ENCODE measurements at places on chromosomes 5 and 9.

DNA sequence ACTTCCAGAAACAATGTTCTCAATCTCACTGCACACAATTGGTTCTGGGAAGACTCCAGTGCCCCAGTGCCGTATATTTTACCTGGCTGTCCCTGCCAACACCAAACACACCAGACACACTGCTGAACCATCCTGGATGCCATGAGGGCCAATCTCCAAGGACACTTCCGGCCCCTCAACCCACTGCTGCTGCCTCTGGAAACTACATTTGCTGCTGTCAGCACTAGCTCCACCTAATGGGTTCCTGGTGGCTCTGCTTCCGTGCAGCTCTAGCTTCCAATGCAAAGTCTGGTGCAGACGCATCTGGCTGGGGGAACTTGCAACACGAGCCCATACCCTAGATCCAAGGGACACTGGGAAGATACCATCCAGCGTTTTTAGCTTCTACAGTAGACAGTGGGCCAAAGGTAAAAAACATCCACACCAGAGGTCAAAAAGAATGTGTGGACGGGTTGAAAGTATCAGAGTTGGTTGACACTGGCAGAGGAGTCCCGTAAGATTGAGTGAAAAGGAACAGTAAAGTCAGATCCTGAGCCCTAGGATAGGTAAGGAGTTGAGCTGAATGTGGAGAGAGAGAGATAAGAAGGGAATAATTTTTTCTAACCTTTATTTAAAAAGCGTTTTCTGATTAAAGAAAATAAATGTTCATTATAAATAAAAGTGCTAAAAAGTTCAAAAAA, 99.7 kb upstream of the KIF2A start:
- no peaks in the 10 kb centered on the region for H3K4me1 ChIP-seq
- no peaks in the 10 kb centered on the region for H3K36me3 ChIP-seq
- no peak overlapping the region for H3K27ac ChIP-seq
- no peak for DNase-seq
- no peak overlapping the region for H3K4me3 ChIP-seq

DNA sequence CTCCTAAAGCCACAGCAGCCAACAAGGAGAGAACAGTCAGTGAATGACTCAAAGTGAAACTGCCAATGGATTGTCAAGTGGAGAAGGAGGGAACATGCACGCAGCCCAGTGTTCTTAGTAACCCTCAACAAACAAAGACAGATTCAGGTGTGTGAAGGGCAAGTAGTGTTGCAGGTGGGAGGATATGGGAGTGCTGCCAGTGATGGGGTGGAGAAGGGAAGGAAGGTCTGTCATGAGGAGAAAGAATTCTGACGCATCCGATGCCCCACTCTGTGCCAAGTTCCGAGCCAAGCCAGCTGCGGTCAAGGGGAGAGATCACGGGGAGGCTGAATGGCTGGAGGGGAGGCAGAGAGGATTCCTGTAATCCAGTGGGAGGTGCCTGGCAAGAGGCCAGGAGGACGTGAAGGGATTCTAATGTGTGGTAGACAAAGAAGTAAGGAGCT, 56.5 kb downstream of the CAST start:
- H3K4me1 ChIP-seq = no peaks in the 10 kb centered on the region
- H3K27ac ChIP-seq = no peak overlapping the region
- H3K27me3 ChIP-seq = no peaks in the 10 kb centered on the region

DNA sequence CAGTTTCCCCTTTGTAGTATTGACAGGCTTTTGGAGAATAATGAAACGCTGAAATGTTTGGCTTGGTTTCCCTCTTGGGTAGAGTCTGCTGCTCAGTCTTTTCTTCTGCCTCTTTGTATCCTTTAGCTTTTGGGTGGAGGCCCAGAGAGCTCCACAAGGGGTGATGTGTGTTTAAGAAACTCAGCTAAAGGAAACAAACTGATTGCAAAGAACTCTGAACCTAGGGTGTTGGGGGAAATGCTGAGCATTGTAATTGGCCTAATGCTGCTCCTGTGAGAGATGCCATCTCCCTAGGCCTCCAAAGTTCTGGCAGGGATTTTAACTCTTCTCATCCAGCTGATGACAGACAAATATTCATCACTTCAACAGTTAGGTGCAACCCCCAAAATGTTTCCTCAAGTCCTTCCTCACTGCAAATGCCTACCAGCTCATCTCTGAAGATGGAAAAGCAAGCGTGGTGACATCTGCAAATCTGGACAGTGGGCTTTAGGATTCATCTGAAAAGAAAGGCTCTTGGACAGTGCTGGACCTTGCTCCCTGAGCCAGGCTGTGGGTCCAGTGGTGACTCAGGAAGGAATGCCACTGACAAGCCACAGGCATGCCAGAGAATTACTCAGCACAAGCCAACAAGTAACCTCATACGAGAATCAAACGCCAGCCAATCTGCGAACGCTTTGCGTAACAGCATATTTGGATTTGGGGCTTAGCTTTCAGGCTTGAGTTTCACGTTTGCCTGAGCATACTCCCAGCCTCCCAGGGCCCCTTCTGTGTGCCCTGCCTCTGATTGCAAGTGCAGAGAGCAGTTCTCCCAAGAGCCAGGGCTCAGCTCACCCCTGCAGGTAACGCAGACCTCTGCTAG, 30.5 kb upstream of the ZSWIM6 start:
- H3K4me3 ChIP-seq = no peak overlapping the region
- H3K36me3 ChIP-seq = no peaks in the 10 kb centered on the region
- H3K4me1 ChIP-seq = no peaks in the 10 kb centered on the region
- no peaks in the 10 kb centered on the region for H3K27me3 ChIP-seq
- peak overlapping the region; percentile 42 for H3K27ac ChIP-seq
- DNase-seq = no peak

GRCh38 chr9:95669253-95669652, 152.5 kb upstream of the PTCH1 start:
- no peaks in the 10 kb centered on the region for H3K4me1 ChIP-seq
- peaks cover 18% of the 10 kb centered on the region for H3K27me3 ChIP-seq
- no peak for DNase-seq
- no peak overlapping the region for H3K4me3 ChIP-seq
- H3K27ac ChIP-seq = no peak overlapping the region
- no peaks in the 10 kb centered on the region for H3K36me3 ChIP-seq

GRCh38 chr5:159851053-159851452, 65.2 kb upstream of the ADRA1B start:
- H3K27me3 ChIP-seq = no peaks in the 10 kb centered on the region
- H3K27ac ChIP-seq = no peak overlapping the region
- H3K36me3 ChIP-seq = no peaks in the 10 kb centered on the region
- H3K4me3 ChIP-seq = no peak overlapping the region
- H3K4me1 ChIP-seq = no peaks in the 10 kb centered on the region
- no peak for DNase-seq
